ENCODE measurements at places on chromosomes 1 and 21. TPM values are rescaled to one million over a fixed set of nuclear protein-coding genes. Genes with fewer than 3 reads are reported as not detected.

Gene MNDA
- 1.1 TPM for total RNA-seq

DNA sequence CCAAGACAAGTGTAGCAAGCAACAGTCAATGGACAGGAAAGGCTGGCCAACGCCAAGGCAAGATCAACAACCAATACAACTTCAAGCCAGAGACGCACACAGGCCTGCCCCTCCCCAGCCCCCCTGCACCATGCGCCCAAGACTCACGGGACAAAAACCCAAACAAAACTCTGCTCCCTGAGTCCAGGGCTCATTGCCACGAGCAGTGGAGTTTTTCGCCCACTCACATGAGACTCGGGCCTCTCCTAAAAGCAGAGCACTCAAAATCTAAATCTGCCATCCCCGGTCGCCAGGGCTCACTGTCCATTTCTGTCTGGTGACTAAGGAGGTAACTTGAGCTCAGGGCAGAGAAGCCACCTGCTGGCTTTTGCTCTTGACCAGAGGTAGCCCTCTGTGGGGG is 174.8 kb downstream of the CLIC6 start:
- no peak for DNase-seq

DNA sequence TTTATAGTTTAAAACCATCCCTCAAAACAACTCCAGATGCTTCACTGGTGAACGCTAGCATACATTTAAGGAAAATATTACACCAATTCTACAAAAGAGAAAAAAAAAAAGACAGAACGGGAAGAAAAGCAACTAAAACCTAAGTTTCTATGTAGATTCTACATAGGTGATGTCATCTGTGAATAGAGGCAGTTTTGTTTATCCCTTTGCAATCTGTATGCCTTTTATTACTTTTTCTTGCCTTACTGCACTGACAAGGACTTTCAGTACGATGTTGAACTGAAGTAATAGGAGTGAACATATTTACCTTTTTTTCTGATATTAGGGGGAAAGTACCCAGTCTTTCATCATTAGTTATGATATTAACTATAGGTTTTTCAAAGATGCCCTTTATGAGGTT is 101.7 kb upstream of the HAO2 start:
- no peak for DNase-seq

Gene TBX19
- 1.3 TPM for total RNA-seq

GRCh38 chr1:159996653-159997052 is 35.1 kb downstream of the PIGM start:
- no peak for DNase-seq

Gene CADM3
- total RNA-seq = not detected

- no peak for DNase-seq
Measured at GRCh38 chr1:227937031-227937837, 10.5 kb downstream of the WNT9A start.

DNA sequence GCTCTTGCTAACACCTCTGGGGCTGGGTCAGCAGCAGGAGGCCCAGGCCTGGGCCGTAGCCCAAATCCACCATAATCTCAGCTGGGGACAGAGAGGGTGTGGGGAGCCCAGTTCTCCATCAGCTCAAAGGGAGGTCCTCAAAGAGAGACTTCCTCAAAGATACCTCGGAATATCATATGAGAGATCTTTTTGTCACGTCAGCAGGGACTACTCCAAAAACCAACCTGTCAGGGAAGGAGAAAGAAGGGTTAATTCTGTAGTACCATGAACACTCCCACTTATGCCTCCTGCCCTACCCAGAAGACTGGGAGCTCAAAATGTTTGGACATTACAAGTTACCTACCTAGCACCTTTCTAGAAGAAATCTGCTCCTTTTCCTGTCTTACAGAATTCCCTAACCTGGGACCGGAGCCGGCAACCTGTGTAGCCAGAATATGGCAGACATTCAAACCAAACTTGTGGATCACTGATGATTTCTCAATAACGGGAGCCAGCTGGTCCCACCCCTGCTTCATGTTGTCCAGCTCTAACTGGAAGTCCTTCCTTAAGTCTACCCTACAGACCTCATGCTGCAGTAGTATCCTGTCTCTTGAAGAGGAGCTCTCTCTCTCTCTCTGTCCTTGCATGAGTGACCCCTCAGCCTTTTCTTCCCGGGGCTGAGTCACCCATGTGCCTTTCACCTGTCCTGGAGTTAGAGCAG is 4.8 kb downstream of the RSPO1 start:
- no peak for DNase-seq

All from hematopoietic multipotent progenitor cell (in vitro differentiated cells).